Bronchial smooth muscle cell (primary cell): ENCODE measurements at places on chromosomes 16 and 17. TPM values are rescaled to one million over a fixed set of nuclear protein-coding genes. Genes with fewer than 3 reads are reported as not detected.

BRD7 gene
- 28.2 and 31.8 TPM in 2 replicates for total RNA-seq

PRR11 gene
- total RNA-seq: 0.52 and 5.2 TPM in 2 replicates

CCDC78 gene
- total RNA-seq: 0.34 and 2.0 TPM in 2 replicates

RNF157 gene
- total RNA-seq: 0.32 and 0.34 TPM in 2 replicates

SDR42E1 gene
- total RNA-seq: 0.16 and 0.26 TPM in 2 replicates

TM4SF5 gene
- not detected in 2 replicates for total RNA-seq

HS3ST2 gene
- total RNA-seq: under 0.01 TPM in 1 of 2 replicates, not detected in the other

KRTAP1-3 gene
- not detected in 2 replicates for total RNA-seq

NLRC3 gene
- under 0.01 TPM in 2 replicates for total RNA-seq

IL4R gene
- total RNA-seq: 6.3 and 9.9 TPM in 2 replicates

SLC16A6 gene
- 0.09 and 0.32 TPM in 2 replicates for total RNA-seq

CBFB gene
- total RNA-seq: 49.2 and 80.2 TPM in 2 replicates

PLXDC1 gene
- total RNA-seq: 2.4 and 3.8 TPM in 2 replicates

TCAP gene
- 0.16 and 0.34 TPM in 2 replicates for total RNA-seq

GCGR gene
- total RNA-seq: not detected in 2 replicates

HS3ST3A1 gene
- 11.2 and 26.8 TPM in 2 replicates for total RNA-seq

SEPTIN12 gene
- not detected in 2 replicates for total RNA-seq

ANTKMT gene
- total RNA-seq: 12.5 and 23.6 TPM in 2 replicates

GJC1 gene
- total RNA-seq: 10.2 and 12.6 TPM in 2 replicates

TAT gene
- not detected in 2 replicates for total RNA-seq

KRTAP4-1 gene
- total RNA-seq: not detected in 2 replicates

CDH5 gene
- under 0.01 and 0.09 TPM in 2 replicates for total RNA-seq

HSF4 gene
- total RNA-seq: 29.5 and 58.1 TPM in 2 replicates

CD300LB gene
- total RNA-seq: not detected in 2 replicates

ADAP2 gene
- total RNA-seq: 1.3 and 2.8 TPM in 2 replicates

SLX1B gene
- 2.0 and 5.4 TPM in 2 replicates for total RNA-seq

FBXL16 gene
- total RNA-seq: under 0.01 and 0.09 TPM in 2 replicates

PTGES3L gene
- 0.16 TPM in 1 of 2 replicates, not detected in the other for total RNA-seq

LGALS3BP gene
- 214 and 366 TPM in 2 replicates for total RNA-seq

CDH3 gene
- total RNA-seq: 0.16 and 1.3 TPM in 2 replicates

IRX6 gene
- total RNA-seq: not detected in 2 replicates

UMOD gene
- total RNA-seq: not detected in 2 replicates

KRT28 gene
- not detected in 2 replicates for total RNA-seq

PRMT7 gene
- total RNA-seq: 53.6 and 72.7 TPM in 2 replicates

SDK2 gene
- under 0.01 TPM in 2 replicates for total RNA-seq

FBXO31 gene
- total RNA-seq: 29.6 and 41.6 TPM in 2 replicates

PRSS53 gene
- 1.4 TPM in 2 replicates for total RNA-seq

LGALS9B gene
- total RNA-seq: not detected in 2 replicates

OR4D1 gene
- not detected in 2 replicates for total RNA-seq

NAGLU gene
- total RNA-seq: 29.1 and 32.9 TPM in 2 replicates

CXCL16 gene
- total RNA-seq: 0.63 and 1.6 TPM in 2 replicates

HBM gene
- total RNA-seq: not detected in 2 replicates

SPNS3 gene
- not detected in 2 replicates for total RNA-seq

ALOX12B gene
- total RNA-seq: not detected in 2 replicates

CCL8 gene
- not detected in 2 replicates for total RNA-seq

MGAT5B gene
- 0.32 and 0.77 TPM in 2 replicates for total RNA-seq

HSD11B2 gene
- total RNA-seq: 0.60 TPM in 1 of 2 replicates, not detected in the other

MT1M gene
- total RNA-seq: 2.8 and 3.9 TPM in 2 replicates

ZNF423 gene
- total RNA-seq: 0.63 and 0.69 TPM in 2 replicates
